ENCODE measurements at places on chromosomes 3 and 15. TPM values are rescaled to one million over a fixed set of nuclear protein-coding genes. Genes with fewer than 3 reads are reported as not detected.

DNA sequence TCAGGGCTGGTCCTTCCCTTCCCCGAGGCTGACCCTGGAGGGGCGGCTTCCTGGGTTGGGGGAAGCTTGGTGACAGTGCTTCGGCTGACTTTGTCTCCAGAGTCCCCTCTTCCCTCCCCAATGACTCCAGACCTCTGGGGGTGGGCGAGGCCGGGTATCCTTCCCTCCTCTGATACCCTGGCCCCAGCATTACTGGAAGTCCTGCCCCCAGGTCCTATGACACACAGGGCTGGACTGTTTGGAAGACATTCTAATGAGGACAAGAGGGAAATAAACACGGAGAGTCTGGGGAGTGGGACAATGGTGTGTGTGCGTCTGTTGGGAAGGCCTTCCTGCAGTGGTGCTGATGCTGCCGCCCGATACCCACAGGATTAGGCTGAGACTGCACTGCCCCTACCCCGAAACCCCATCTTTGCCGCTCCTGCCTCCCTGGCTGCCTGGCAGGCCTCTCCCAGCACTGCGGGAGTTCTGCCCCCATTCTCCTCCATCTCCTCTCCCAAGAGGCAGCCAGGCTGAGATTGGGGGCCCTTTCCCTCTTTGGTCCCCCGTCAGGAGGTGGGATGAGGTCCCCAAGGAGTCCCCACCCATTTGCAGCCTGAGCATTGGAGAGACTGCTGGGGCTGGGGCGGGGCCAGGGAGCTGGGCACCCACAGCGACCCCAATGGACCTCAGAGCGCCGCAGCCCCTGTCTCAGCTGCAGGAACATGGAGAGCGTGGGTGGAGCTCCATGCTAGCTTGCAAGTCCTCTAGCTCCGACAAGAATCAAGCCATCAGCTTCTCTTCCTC lies 29.7 kb upstream of the FBLN2 start:
- no peak for DNase-seq
- peaks cover 46% of the 10 kb centered on the region for H3K4me1 ChIP-seq
- no peaks in the 10 kb centered on the region for H3K36me3 ChIP-seq
- no peak overlapping the region for H3K4me3 ChIP-seq

DNA sequence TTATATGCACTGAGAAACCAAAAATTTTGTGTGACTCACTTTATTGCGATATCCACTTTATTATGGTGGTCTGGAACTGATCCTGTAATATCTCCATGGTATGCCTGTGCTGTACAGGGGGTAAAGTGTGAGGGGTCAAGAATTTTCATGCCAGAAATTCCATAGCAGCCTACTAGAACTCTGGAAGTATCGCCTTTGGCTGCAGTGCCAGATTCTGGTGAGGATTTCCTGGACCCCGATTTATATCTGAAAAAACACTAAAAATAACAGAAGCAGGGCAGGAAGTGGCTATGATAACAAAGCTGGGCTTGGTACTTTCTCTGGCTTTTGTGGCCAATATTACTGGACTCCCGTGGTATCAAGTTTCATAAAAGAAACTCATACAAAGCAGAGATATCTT lies 36.4 kb downstream of the CCDC80 start:
- H3K36me3 ChIP-seq, result no peaks in the 10 kb centered on the region
- H3K4me3 ChIP-seq, result no peak overlapping the region
- no peaks in the 10 kb centered on the region for H3K4me1 ChIP-seq
- no peaks in the 10 kb centered on the region for H3K27me3 ChIP-seq
- no peak overlapping the region for H3K27ac ChIP-seq

GRCh38 chr3:197006446-197006845 lies 23.2 kb downstream of the MELTF start:
- no peak overlapping the region for H3K4me3 ChIP-seq
- no peak for DNase-seq
- H3K4me1 ChIP-seq, result peaks cover 18% of the 10 kb centered on the region

GRCh38 chr3:169722724-169723123 lies 42.1 kb downstream of the TERC start:
- no peaks in the 10 kb centered on the region for H3K4me1 ChIP-seq
- no peak overlapping the region for H3K4me3 ChIP-seq
- no peaks in the 10 kb centered on the region for H3K36me3 ChIP-seq
- no peak overlapping the region for H3K27ac ChIP-seq

DNA sequence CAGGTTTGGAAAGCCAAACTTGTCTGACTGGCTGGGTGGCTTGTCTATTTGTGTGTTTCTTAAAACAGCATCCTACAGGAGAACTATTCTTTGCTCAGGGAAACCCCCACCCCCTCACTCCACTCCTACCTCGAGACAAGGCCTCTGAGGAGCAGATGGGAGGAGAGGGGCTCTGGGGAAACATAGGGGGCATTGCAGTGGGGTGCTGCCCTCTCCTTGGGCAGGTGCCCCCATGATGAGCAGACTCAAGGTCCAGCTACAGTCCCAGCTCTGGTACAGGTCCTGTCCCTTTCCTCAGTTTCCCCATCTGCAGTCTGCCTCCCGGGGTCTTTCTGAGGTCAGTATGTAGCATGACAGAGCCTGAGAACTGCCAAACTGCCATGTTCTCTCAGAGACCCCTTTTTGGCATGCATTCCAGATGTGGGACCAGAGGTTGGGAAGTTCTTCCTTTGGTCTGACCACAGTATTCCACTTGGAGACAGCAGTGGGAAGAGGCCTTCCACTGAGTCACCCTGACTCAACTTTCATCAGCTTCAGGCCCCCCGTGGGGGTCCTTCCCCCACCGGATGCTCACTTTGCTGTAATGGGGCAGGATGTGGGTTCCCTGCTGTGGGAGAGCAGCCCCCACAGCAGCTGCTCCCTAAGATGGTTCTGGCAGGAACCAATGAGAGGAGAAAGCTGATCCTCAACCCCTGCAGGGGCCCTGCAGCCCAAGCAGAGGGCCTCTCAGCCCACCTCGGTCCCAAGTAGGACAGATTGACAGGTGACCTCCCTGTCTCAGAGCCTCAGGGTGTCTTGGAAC lies 32.3 kb upstream of the CYP11A1 start:
- H3K4me1 ChIP-seq, result peaks cover 11% of the 10 kb centered on the region
- no peak overlapping the region for H3K27ac ChIP-seq
- no peak for DNase-seq
- H3K36me3 ChIP-seq, result no peaks in the 10 kb centered on the region
- no peaks in the 10 kb centered on the region for H3K27me3 ChIP-seq

- H3K27ac ChIP-seq, result no peak overlapping the region
- no peak for DNase-seq
- H3K36me3 ChIP-seq, result no peaks in the 10 kb centered on the region
- H3K4me3 ChIP-seq, result no peak overlapping the region
- H3K4me1 ChIP-seq, result no peaks in the 10 kb centered on the region
- no peaks in the 10 kb centered on the region for H3K27me3 ChIP-seq
Observed at GRCh38 chr3:16697443-16698147, 92.4 kb upstream of the DAZL start.

DNA sequence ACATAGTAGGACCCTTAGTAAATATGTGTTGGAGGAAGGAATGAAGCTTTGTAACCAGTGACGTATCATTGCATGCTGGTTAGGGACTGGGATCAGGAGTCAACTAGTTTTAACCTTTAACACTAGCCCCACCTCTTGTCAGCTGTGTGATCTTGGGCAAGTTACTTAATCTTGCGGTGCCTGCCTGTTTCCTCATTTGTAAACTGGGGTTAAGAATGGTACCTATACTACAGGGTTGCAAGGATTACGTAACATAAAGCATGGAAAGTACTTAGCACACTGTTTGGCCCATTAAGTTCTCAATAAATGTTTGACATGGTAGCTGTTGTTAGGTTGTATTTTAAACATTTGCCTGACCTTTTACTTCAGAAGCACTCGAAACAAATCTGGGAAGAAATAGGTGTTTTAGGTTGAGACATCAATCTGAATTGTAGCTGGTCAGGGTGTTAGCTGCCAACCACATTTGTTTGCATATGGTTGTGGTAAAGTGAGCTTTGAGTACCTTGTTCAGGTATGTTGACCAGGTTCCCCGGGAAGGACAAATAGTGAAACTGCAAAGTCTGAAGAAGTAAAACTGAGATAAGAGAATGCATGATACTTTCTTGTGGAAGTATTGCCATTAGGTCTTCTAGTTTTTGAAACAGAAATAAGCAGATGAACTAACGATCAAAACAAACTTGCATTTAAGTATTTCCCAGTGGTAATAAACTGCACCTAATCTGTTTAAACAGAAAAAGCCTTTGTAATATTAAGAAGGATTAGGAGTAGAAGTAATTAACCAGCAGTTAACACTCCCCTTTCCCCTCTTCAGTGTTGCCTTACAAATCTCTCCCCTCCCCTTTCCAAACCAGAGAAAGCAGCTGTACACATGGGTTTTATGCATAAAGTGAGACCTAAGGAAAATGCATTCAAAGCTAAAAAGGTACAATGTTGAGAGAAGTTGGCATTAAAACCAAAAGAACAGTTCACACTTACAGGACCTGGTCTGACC lies 25.8 kb upstream of the SCAANT1 start:
- no peaks in the 10 kb centered on the region for H3K27me3 ChIP-seq
- no peak for DNase-seq
- no peak overlapping the region for H3K4me3 ChIP-seq
- H3K27ac ChIP-seq, result no peak overlapping the region
- no peaks in the 10 kb centered on the region for H3K36me3 ChIP-seq

CCR5 gene
- 1.1 TPM for total RNA-seq

DLEC1 gene
- 0.39 TPM for total RNA-seq

DNA sequence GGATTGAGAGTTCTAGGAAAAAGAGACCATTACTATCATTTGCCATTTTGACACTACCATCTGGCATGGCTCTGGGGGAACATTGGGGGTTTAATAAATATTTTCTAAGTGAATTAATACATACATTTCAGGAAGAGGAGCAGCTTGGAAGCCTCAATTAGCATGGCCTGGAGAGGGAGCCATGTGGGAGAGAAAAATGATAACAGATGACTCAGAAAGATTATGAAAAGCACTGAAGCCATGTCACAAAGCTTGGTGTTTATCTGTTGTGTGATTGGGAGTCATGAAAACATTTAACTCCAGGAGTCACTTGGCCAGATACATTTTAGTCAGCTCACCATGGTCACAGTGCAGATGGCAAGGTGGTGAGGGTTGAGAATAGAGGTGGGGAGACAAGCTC lies 121.0 kb downstream of the SSR3 start:
- no peak overlapping the region for H3K27ac ChIP-seq
- no peaks in the 10 kb centered on the region for H3K36me3 ChIP-seq
- DNase-seq, result no peak
- H3K27me3 ChIP-seq, result no peaks in the 10 kb centered on the region
- H3K4me3 ChIP-seq, result no peak overlapping the region

- H3K27ac ChIP-seq, result no peak overlapping the region
- H3K4me1 ChIP-seq, result no peaks in the 10 kb centered on the region
- no peak for DNase-seq
Observed at GRCh38 chr15:44325568-44325967, 37.0 kb downstream of the GOLM2 start.

MESD gene
- 17.6 TPM for total RNA-seq

DNA sequence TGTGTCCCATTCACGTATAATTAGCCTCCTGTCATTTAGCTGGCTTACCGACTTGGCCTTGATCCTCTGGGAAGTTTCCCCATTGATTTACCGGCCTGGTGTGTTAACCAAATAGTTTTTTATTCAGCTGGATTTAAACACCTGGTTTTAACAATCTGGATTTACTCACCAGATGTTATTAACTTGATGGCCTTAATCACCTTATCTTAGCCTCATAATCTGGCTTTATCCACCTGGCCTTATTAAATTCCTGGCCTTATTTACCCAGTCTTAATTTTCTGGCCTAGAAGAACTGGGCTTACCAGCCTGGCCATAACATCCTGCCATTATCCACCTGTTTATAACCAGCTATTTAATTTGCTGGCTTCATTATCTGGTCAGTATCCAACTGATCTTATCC lies 89.9 kb downstream of the IL12A start:
- no peaks in the 10 kb centered on the region for H3K27me3 ChIP-seq
- H3K27ac ChIP-seq, result no peak overlapping the region
- no peak for DNase-seq
- H3K36me3 ChIP-seq, result no peaks in the 10 kb centered on the region
- H3K4me1 ChIP-seq, result no peaks in the 10 kb centered on the region

GP9 gene
- not detected for total RNA-seq

Data from heart right ventricle (tissue), 16 donors.